ENCODE measurements at places on chromosomes 2 and 18.

DNA sequence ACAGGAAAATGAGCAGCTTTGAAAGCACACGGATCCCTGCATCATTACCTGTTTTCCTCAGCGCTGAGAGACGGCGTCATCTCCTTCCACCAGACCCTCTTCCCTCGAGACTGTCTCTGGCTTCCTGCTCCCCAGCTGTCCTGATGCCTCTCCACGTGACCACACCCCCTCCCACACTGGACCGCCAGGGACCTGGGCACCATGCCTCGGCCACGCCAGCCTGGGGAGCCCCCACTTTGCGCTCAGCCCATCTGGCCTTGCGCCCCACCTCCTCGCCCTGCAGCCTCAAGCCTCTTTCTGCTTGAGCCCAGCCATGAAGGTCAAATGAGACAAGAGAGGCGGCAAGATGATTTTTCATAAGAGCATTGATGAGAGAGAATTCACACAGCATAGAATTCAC lies 66.0 kb upstream of the ACKR3 start:
- no peak for DNase-seq

DNA sequence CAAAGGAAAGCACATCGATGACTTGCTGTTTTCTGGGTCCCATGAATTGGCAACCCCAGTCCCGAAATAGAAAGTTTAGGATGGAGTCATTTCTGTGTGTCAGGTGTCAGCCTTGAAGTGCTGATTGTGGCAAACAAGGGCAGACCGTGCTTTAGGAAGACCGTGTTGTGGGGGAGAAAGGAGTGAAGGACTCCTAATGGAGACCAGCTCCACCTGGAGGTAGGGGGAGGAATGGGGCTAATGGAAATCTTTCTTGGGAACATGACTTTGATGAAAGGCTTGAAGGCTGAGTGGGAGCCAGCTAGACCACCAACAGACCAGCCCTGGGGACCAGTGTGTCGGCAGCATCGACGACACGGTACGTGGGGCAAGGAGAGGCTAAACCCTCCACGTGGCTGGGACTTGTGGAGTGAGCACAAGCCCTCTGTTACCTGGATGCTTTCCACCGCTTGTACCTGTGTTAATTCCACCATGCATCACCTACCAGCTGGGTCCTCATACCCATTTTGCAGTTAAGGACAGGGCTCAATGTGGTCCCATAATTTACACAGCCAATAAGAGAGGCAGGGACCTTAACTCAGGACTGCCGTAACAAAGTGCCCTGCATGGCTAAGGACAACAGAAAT lies 104.2 kb downstream of the SH3BP4 start:
- DNase-seq = no peak

GRCh38 chr2:157971702-157972101 lies 95.6 kb upstream of the ACVR1 start:
- no peak for DNase-seq

DNA sequence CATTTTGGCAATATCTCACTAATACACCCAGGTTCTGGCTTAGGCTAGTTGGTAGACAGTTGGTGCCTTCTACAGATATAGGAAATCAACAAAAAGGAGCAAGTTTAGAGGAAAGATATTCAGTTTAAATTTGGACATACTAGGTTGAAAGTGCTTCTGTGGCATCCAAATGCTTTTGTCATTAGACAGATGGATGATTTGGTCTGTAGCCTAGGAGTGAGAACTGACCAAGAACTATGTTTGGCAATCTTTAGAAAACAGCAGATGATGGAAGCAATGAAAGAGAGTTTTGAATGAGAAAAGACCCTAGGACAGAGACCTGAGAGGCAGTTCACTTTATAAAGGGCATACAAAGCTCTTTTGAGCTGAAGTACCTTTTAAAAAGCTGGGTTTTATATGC lies 201.3 kb upstream of the FSHR start:
- DNase-seq = no peak

GRCh38 chr2:224807153-224807964 lies 91.2 kb upstream of the CCDC195 start:
- DNase-seq = peak; percentile 29

- no peak for DNase-seq
These were observed 110.9 kb upstream of the RND3 start for GRCh38 chr2:150598383-150598782.

Measured in DMS153 (cell line).